ENCODE measurements at places on chromosomes 12 and 14. TPM values are rescaled to one million over a fixed set of nuclear protein-coding genes. Genes with fewer than 3 reads are reported as not detected.

DNA sequence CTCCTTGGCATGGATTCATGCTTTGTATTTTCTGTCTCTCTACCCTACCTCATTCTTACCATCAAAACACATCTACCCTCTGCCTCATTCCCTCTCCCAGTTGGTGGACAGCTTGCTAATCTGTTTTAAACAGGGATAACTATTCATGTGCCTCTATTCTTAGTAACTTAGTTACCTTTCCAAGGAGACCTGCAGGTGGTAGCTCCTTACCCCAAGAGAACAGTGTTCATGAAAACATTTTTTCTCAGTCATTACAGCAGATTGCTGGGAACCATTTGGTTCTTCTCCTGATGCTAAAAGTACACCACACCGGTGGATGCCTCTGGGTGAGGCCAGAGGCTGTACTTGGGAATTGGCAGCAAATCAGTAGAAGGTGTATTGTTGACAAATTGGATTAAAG lies 73.0 kb downstream of the CMKLR1 start:
- H3K27ac ChIP-seq = no peak overlapping the region
- H3K27me3 ChIP-seq = peaks cover 4% of the 10 kb centered on the region
- DNase-seq = no peak
- no peak overlapping the region for H3K4me3 ChIP-seq
- H3K36me3 ChIP-seq = no peaks in the 10 kb centered on the region

- H3K4me3 ChIP-seq = no peak overlapping the region
- H3K4me1 ChIP-seq = peaks cover 2% of the 10 kb centered on the region
Observed at GRCh38 chr12:120457133-120457532, 10.9 kb downstream of the GATC start.

- no peak overlapping the region for H3K4me3 ChIP-seq
- H3K27me3 ChIP-seq = no peaks in the 10 kb centered on the region
- H3K36me3 ChIP-seq = peaks cover 30% of the 10 kb centered on the region
- DNase-seq = no peak
- H3K4me1 ChIP-seq = peaks cover 8% of the 10 kb centered on the region
Observed at GRCh38 chr14:89477391-89477790, 60.4 kb upstream of the FOXN3 start.

- DNase-seq = no peak
- H3K36me3 ChIP-seq = no peaks in the 10 kb centered on the region
- H3K27me3 ChIP-seq = no peaks in the 10 kb centered on the region
- no peaks in the 10 kb centered on the region for H3K4me1 ChIP-seq
- H3K4me3 ChIP-seq = no peak overlapping the region
Observed at GRCh38 chr12:63909746-63910145, 65.2 kb downstream of the SRGAP1 start.

DNA sequence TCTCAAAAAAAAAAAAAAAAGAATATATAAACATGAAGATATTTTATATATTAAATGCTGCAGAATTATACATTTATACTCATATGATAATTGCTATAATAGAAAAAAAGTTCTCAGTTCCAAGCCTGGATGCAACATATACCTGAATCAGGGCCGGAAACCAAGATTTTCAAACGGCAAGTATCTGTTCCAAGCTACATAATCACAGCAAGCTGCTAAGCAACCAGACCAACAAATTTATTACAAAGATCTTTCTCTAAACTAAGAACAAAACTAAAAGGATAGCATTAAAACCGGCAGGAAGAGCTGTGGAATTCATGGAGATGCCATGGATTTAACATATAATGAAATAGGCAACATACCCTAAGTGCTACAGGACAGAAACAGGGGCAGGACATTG lies 7.1 kb downstream of the RACGAP1 start:
- DNase-seq = no peak
- H3K4me1 ChIP-seq = peaks cover 37% of the 10 kb centered on the region
- H3K36me3 ChIP-seq = peaks cover 35% of the 10 kb centered on the region

DNA sequence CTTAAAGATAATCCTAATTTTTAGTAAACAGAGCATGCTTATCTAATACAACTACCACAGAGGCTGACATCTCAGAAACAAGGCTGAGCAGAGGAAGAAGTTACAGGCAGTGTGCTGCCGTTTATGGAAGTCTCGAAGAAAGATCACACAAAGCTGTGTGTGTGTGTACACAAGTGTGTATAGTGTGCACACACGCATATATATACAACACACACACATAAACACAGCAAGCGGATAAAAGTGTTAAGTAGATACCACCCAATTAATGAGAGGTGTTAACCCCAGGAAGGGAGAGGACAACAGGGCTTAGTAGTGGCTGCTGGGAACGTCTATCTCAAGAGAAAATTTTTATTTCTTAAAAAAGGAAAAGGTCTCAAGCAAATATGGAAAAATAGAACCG lies 15.3 kb downstream of the CCDC88C start:
- peaks cover 80% of the 10 kb centered on the region for H3K4me1 ChIP-seq
- peak overlapping the region; percentile 86 for H3K27ac ChIP-seq
- peak overlapping the region; percentile 68 for H3K4me3 ChIP-seq

FAM186B gene
- 0.16 TPM for total RNA-seq

IL22 gene
- 3.1 TPM for total RNA-seq

RFX4 gene
- total RNA-seq = not detected

TAS2R42 gene
- not detected for total RNA-seq
